ENCODE measurements at places on chromosomes 6 and 20. TPM values are rescaled to one million over a fixed set of nuclear protein-coding genes. Genes with fewer than 3 reads are reported as not detected.
A peak's percentile ranks its signal among the peaks of the same experiment; 100 is the strongest.

DNA sequence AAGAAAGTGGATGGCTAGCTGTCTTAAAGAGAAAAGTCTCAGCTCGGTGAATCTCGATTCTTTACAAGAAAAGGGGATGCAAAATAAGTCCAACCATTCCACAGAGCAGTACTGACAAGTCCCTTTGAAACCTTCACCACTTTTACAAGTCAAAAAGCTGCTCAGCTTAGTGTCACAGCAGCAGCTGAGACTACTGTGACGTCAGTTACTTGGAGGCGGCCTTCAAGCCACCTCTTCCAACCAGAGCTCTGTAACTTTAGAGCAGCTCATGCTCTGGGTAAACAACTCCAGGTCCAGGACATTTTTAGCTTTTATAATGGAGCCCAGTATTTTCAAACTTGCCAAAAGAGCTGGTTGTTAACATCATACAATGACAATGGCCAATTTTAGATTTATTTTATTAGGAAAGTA is at the start of gene KIAA0408:
Gene KIAA0408, minus strand, starts transcription at position 159 of the 411 bp plus-strand sequence. CDS start 5,408 bp downstream, outside the sequence.
- DNase-seq: peak; percentile 80

DNA sequence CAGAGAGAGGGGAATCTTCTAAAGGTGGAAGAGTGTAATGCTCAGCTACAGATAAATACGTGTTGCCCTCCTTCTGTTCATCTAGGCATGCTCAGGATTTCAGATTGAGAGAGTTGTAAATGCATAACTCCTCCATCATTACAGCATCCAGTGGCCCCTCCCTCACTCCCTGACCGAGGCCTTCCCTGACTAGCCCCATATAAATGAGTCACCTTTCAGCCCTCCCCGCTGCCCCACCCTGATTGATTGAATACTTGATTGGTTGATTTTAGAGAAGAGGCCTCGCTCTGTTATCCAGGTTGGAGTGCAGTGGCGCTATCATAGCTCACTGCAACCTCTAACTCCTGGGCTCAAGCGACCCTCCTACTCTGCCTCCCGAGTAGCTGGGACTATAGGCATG is 193.7 kb downstream of the EYA2 start:
- no peak for DNase-seq

DNA sequence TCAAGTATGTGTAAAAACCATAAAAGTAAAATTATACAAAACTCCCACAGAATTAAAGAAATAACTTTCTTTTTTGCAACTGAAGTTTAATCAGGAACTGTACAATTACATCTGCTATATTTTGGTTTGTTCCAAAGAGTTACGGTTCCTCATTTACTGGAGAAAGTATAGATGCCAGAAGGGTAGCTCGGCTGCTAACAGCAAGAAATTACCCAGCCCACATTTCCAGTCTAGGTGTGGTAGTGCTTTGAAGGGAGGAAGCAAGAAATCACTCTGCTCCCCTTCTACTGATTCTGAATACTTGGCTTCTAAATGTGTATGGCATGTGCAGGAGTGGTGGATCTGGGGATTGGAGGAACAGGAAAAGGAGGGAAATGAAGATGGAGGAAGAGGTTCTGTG is 441.3 kb downstream of the CDC5L start:
- DNase-seq: no peak

- no peak for DNase-seq
Observed at GRCh38 chr6:105177556-105177955, 2.3 kb downstream of the POPDC3 start.

GRCh38 chr6:146028252-146028795 is 538 bp upstream of the GRM1 start:
- peak; percentile 16 for DNase-seq

GRCh38 chr6:122568797-122569221 is 41.4 kb upstream of the PKIB start:
- DNase-seq: no peak

GRCh38 chr20:58875541-58876134 is 23.1 kb downstream of the GNAS start:
- DNase-seq: no peak

DNA sequence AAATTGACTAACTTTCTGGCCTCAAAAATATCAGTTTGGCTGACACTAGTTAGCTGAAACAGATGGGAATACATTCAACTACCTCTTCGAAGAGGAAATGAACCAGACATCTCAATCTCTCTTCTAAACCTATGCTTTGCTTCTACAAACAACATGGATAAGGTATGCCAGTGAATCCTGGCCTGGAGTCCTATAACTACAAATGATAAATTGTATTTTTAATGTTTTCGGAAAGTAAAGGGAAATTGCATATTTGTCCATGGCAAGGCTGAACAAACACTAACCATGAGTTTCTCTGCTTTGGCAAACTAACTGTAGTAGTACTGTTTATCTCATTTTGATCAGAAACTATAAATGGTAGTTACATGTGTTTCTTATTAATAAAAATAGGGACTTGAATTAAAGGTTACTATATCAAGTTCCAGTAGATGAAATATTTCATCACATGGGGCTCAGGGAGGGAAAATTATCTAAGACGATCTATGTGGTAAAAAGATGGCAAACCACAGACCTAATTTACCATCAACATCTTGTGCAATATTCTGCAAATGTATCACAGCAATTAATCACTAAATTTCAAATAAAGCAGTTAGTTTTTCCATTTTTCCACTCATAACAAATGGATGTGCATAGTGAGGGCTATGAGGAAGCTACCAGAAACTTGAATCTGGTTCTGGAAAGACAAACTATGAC is 76.8 kb downstream of the COL12A1 start:
- DNase-seq: no peak

- DNase-seq: no peak
Observed at GRCh38 chr20:16553684-16554083, 19.6 kb downstream of the KIF16B start.

- DNase-seq: no peak
Observed at GRCh38 chr6:124131259-124131658, 327.6 kb downstream of the NKAIN2 start.

DNA sequence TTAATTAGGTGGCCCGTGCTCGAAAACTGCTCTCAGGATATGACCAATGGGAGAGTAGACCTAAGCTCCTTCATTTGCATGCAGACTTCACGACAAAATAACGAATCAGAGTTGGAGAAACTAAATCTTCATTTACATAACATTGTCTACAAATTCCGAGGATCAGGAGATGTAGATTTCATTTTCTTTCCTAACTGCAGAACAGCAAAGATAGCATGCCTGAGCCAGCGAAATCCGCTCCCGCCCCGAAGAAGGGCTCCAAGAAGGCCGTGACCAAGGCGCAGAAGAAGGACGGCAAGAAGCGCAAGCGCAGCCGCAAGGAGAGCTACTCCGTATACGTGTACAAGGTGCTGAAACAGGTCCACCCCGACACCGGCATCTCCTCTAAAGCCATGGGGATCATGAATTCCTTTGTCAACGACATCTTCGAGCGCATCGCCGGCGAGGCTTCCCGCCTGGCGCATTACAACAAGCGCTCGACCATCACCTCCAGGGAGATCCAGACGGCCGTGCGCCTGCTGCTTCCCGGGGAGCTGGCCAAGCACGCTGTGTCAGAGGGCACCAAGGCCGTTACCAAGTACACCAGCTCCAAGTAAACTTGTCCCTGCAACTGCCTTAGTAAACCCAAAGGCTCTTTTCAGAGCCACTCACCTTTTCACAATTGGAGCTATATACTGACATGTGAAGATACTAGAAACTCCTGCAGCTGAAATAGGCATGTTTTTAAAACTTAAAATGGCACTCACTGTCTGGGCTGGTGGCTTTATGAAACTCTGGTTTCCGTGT is 96.5 kb downstream of the HFE start:
- peak; percentile 68 for DNase-seq

DNA sequence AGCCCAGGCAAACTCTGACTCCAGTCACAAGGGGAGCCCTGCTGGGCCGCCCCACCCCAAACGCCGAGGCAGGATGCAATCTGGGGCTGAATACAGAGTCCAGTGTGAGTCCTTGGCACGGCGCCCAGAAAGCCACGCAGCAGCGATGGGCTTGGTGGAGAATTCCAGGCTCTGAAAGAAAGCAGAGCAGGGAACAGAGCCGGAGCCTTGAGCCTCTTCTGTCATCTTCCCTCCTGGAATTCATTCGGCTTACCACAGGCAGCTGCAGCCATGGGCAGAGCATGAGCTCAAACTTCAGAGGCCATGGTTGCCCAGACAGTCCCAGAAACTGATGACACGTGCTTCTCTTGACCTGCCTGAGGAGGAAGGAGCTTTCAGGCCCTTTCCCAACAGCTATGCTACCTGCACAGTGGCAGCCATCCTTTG is 441.1 kb upstream of the JARID2 start:
- peak; percentile 76 for DNase-seq

GRCh38 chr6:129785756-129786135 is 75.4 kb downstream of the TMEM244 start:
- DNase-seq: no peak

The LPIN3 gene
- total RNA-seq: 10.9 TPM

The LATS1 gene
- total RNA-seq: 38.1 TPM

The MCHR2 gene
- not detected for total RNA-seq

Measured in uterus (tissue), 4 donors.